ENCODE measurements at places on chromosomes 1 and 21.

GRCh38 chr1:26574719-26575251 lies 45.2 kb downstream of the RPS6KA1 start:
- no peak for DNase-seq

- DNase-seq, result no peak
These were observed 31.1 kb downstream of the INAVA start for GRCh38 chr1:200925831-200926230.

GRCh38 chr1:227082999-227083746 lies 143.1 kb downstream of the COQ8A start:
- no peak for DNase-seq

DNA sequence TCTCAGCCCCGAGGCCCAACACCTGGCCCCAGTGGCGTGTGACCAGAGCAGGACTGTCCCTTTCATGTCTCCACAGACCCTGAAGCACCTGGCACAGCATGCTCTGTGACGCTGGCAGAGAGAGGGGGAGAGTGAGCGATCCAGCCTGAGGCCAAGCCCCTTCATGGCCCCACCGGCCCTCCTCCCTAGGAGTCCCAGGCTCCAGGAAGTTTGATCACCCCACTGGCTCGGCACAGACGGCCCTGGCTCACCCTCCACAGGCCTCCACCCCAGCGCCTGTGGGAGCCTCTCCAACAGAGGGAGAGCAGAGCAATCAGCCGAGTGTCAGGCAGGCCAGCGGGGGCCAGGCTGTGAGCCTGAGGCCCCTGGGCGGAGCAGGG lies 11.0 kb downstream of the SH3BGRL3 start:
- DNase-seq, result no peak

GRCh38 chr1:15737324-15738319 lies 1.6 kb downstream of the SLC25A34 start:
- DNase-seq, result no peak

- no peak for DNase-seq
These were observed 181.5 kb upstream of the HMGB4 start for GRCh38 chr1:33682371-33682770.

DNA sequence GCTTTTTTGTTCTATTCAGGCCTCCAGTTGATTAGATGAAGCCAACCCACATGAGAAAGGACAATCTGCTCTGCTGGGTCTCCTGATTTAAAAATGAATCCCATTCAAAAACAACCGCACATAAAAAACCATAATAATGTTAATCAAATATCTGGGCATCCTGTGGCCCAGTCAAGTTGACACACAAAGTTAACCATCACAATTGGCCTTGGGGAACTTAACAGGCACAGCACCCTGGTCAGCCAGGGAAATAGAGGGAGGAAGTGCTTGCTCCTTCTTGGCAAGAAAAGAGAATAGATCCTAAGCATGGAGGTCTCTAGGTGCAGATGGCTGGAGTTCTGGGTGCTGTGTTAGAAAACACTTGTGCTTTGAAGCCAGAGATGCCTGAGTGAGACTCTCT lies 109.6 kb upstream of the OLIG2 start:
- no peak for DNase-seq

DNA sequence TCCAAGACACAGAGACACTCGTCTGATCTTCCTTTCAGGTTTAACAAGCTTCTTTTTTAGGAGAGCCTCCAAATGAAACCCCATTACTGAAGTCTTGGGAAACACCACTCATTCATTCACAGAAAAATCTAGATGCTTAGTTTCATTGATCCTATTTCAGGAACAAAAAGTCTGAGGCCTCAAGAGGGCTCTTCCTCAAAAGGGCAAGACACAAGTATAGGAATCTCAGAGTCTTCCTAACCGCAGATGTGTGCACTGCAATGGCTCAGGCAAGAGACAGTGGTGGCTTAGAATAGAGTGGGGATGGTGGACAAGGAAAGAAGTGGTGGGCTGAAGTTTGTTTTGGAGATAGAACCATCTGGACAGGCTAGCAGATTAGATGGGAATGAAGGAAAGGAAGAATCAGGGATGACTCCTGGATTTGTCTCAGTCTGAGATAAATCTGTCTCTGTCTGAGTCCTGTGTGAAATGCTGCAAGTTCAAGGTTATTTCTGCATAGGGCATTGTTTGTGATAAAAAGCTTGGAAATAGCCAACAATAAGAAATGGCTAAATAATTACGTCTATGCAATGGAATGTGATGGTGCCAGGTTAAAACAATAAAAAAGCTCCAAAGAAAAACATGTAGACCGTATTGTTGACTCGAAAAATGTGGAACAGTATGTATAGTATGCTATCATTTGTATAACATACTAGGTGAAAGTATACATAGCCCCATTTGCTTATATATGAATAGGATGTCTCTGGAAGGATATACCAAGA lies 8.9 kb upstream of the CTSE start:
- no peak for DNase-seq

- no peak for DNase-seq
These were observed 82.0 kb downstream of the VWA5B1 start for GRCh38 chr1:20372676-20373075.
